Urothelium cell line (cell line): ENCODE measurements at places on chromosomes 1 and 21.

GRCh38 chr1:235923466-235924021 lies 56.8 kb upstream of the LYST start:
- DNase-seq = no peak

DNA sequence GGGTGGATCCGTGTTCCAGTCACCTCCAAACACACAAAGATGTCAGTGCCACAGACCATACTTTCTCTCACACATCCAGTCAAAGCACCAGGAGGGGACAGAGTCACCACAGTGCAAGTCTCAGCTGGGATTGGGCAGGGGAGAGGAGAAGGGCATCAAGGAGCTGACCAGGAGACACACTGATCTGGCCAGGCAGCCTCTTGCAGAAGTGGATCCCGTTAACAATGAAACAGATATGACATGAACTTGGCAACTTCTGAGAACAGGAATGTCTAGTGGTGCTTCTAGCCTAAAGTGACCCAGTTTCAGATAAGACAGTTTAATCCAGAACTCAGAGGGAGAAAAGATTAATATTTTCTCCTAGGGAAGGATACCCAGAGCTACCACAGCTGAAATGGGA lies 71.0 kb downstream of the HIVEP3 start:
- no peak for DNase-seq

- no peak for DNase-seq
Observed at GRCh38 chr1:174877208-174877673, 122.5 kb upstream of the CACYBP start.

GRCh38 chr1:233722212-233722979 lies 108.5 kb downstream of the KCNK1 start:
- no peak for DNase-seq

GRCh38 chr1:222583079-222583478 lies 6.7 kb downstream of the TAF1A start:
- no peak for DNase-seq

DNA sequence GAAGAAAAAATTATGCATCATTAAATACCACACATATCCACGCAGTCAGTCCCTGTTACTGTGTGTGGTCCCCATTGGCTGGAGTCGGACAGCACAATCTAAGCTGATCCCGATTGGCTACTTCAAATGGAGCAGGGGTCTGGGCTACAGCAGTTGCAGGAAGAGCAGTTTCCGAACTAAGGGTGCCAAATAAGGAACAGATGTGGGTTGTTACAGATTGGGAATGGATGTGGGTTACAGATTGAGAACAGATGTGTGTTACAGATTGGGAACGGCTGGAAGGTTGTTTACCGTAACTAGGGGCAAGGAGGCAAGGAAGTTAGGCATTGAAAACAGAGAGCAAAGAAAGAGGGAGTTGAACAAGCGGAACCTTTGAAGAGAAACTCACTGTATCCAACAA lies 19.9 kb downstream of the OR2L13 start:
- DNase-seq = no peak

DNA sequence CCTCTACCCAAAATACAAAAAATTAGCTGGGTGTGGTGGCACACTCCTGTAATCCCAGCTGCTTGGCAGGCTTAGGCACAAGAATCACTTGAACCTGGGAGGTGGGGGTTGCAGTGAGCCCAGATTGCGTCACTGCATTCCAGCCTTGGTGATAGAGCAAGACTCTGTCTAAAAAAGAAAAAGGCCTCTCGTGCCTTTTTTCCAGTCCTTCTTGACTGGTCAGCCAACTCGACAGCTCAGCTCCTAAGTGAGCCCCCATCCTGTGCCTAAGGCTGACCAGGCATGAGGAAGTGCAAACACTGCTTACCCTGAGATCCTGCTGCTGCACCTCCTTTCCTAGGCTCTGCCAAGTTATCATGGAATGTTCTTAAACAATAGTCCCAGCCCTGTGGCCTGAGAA lies 10.1 kb upstream of the PROK1 start:
- no peak for DNase-seq

- peak; percentile 80 for DNase-seq
Observed at GRCh38 chr1:235902677-235903542, 36.2 kb upstream of the LYST start.

- no peak for DNase-seq
Observed at GRCh38 chr1:37519613-37520012, 5.0 kb upstream of the MEAF6 start.

DNA sequence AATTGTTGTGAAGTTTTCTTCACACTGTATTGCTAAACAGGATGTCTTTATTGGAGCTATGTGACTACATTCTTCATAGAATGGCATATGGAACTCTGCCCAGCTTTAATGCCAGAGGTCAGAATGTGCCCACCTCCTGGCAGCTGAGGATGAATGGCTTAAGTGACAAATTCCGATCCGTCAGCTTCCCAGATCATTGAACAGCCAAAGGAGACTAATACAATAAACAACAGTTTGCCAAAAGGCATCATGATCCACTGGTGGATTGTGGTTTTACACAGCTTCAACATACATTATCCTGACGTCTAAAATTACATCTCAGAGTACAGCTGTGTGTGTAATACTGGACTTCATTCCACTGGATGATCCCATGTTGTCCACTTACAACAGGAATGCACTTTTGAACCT lies 68.7 kb upstream of the C1orf105 start:
- no peak for DNase-seq

GRCh38 chr21:27953340-27954045 lies 986.6 kb upstream of the ADAMTS5 start:
- no peak for DNase-seq

DNA sequence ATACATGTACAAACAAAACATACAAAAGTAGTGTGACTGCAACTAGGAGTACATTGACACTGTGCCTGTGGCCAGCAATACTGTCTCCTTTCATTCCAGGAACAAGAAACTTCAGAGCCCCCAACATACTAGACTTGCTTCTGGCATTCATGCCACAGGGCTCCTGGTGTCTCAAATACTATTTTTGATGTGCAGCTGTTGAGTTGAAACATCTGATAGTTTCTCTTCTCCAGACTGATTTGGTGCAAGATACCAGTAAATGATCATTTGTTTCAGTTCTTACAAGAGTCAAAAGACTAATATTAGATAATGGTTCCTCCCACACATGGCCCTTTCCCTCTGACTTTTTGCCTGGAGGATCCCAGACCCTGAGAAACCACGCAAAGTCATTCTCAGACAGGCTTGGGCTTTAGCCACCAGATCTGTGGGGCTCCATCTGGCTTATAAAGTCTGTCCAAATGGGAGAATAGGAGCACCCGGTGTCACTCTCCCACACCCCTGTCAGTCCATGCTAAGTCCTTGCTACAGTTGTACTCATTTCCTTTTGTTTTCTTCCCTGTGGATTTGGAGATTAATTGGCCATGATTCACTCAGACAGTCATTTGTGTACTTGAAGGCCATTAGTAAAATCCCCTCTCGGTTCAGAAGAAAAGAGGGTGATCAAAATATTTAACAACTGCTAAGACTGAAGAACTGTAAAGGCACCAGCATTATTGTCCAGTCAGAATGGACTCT lies 163.5 kb upstream of the RUNX1 start:
- DNase-seq = no peak

DNA sequence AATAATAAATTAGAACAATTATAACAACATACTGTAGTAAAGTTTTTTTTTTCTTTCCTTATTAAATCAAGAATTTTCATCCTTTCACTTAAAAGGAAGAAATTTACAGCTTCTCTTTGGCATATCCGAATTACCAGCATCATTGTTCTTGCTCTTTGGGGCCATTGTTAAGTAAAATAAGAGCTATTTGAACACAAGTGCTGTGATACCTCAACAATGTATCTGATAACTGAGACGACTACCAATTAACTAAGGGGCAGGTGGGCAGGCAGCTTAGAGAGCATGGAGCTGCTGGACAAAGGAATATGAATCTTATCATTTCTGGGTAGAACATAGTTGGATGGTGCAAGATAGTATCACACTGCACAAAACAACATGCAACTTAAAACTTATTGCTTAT lies 719.9 kb upstream of the TMPRSS15 start:
- no peak for DNase-seq

DNA sequence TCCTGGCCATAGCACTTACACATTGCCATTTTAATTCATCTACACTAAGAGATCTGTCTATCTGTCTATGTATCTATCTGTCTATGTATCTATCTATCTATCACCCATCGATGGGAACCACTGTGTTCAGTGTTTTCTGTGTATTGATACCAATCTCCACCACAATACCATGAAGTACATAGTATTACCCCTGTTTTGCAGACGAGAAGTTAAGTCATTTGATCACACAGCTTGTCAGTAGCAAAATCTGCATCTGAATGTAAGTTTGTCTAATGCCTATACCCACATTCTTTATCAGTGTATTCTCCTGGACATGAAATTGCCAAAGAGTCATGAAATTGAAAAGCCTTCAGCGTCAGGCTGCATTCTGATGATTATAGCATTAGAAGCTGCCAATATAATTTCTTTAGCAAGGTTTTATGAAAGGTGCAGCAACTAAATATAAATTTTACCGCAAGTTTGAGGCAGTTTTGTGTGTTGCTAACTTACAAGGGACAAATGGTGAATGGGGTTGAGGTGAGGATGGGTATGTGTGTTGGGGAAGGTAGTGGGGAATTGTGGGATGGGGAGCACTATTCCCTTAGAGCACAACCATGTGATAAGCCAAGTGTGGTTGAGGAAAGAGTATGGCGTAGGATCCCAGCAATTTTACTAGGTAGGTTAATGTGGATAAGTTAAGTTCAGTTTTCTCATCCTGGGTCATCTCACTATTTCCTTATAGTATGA lies 24.2 kb downstream of the SLAMF1 start:
- no peak for DNase-seq

- no peak for DNase-seq
Observed at GRCh38 chr1:205656236-205656635, 24.1 kb downstream of the SLC45A3 start.

DNA sequence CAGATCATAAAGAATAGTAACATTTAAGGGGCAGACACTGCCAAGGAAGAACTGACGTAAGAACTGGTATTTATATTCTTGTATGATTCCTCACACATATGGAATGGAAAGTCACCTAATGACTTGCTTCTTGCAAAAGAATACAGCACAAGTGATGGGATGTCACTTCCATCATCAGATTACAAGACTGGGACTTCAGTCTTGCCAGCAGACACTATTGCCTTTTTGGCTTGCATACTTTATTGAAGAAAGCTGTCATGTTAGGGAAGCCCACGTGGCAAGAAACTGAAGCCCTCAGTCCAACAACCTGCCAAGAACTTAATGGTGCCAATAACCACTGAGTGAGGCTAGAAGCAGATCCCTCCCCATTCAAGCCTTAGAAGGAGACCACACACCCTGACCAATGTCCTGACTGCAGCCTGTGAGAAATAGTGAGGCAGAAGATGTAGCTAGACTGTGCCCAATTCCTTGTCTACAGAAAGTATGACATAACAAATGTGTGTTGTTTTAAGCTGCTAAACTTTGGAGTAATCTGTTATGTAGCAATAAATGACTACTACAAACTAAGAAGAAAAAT lies 12.0 kb downstream of the EGLN1 start:
- DNase-seq = no peak

DNA sequence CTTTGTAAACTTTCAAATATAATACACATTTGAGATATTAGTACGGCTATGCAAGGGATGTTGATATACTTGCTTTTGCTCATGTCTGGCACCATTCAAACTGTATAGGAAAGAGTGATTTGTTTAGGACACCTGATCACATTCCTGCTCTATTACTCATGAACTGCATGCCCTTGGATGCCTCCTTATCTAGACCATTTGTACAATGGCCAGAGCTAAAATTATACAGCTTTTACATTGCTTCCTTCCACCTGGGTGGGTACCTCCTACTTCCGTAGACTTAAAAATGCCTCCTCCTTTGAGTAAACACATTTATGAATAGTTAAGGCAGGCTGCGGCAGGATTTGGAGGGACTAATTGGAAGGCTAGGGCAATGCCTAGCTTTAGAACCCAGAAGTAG lies 85.4 kb upstream of the PBX1 start:
- peak; percentile 14 for DNase-seq

GRCh38 chr1:3296826-3297225 lies 157.6 kb upstream of the ARHGEF16 start:
- DNase-seq = no peak

DNA sequence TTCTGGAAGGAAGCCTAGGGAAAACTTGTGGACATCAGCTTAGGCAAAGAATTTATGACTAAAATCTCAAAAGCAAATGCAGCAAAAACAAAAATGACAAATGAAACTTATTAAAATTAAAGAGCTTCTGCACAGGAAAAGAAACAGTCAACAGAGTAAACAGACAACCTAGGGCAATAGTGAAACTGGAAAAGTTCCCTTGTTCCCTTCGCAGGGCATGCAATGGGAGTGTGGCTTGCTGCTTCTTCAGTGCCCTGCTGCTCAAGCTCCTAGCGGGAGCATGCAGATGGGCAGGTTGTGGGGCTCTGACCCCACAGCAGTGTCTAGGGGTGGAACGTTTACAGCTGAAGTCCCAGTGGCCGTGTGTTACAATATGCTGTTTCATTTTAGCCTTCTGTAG lies 1797.4 kb downstream of the NCAM2 start:
- no peak for DNase-seq

DNA sequence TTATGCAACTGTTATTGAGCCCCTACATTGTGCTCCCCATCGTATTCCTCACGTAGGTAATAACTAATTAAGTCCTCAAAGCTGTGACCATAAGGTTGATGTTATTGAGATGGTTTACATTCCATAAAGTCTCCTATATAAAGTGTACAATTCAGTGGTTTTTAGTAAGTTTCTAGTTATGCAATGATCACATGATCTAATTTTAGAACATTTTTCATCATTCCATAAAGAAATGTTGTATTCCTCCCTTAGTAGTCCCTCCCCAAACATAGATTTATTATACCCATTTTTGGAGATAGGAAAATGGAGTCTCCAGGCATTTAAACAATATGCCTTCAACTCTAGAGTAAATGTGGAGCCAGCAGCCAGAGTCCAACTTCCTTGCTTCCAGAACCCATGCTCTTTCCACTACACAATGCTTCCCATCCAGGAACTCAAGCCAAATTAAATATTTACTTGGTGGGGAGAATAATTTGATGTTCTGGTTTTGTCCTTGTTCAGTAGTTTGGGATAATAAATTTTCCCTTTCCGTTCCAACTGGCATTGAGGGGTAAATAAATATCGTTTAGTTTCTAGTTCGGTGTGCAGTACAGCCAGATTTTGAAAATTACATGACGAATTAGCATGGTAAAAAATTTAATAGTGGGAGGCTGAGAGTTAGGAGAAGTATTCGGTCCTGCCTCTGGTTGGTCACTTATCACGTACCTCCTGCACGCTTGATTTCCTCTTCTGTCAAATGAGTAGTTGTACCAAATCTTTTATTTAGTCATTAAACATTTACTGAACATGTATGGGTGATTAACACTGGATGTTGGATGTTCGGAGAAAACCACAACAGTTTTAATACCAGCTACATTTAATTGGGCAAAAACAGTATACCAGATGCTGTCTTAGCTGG lies 66.3 kb downstream of the CACHD1 start:
- DNase-seq = no peak
